ENCODE measurements at places on chromosomes 1 and 21.

GRCh38 chr1:30880678-30881318 lies 27.8 kb downstream of the SDC3 start:
- no peak for DNase-seq

DNA sequence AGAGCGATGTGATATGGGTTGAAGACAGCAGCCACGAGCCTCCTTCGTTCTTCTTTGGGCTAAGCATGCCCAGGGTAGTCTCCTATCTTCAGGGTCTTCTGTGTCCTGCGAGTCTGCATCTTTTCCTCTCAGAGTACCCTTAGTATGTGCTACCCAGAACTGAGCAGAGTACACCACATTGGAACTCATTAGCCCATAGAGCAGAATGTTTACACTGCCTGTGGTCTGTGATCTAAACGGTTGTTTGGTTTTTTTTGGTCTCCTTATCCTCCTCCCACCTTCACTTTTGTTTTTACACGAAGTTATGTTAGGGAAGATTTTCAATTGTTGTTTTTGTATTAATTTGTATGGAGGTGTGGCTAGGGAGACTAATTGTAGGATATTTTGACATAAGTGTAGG lies 126.4 kb downstream of the NEK7 start:
- no peak for DNase-seq

GRCh38 chr1:37753473-37754321 lies 11.2 kb downstream of the EPHA10 start:
- no peak for DNase-seq

- no peak for DNase-seq
Observed at GRCh38 chr1:2304921-2305681, 77.0 kb downstream of the SKI start.

DNA sequence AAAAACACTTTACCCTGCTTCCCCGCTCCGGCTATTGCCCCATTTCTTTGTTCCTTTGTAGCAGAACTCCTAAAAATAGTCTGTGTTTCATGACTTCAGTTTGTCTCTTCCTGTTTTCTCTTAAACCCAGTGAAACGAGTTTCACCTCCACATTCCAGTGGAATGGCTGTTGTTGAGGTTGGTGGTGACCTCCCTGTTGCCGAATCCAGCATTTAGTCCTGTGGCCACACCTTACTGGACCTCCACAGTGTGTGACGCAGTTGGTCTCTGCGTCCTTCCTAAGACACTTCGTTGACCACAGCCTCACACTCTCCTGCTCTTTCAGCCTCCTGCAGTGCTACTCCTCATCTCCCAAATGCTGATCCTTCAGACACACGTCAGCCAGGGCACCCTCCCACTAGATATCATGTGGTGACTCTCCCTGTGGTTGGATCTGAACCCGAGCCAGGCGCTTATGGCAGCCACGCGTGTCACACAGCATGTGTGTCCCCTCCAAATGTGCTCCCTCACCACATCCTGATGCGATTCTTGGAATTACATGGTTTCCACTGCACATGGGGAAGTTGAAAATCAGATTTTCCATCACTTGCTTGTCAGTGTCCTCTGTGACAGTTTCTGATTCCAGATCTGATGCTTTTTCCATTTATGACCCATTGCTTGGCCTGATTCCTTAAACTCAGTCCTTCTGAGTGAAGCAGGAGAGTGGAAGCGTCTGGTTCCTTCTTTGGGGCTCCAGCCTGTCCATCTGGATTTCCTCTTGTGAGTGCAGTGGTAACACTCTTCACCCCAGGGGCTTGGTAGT lies 99.1 kb upstream of the ARTN start:
- no peak for DNase-seq

- DNase-seq = no peak
Observed at GRCh38 chr1:38611664-38612211, 247.8 kb downstream of the RRAGC start.

DNA sequence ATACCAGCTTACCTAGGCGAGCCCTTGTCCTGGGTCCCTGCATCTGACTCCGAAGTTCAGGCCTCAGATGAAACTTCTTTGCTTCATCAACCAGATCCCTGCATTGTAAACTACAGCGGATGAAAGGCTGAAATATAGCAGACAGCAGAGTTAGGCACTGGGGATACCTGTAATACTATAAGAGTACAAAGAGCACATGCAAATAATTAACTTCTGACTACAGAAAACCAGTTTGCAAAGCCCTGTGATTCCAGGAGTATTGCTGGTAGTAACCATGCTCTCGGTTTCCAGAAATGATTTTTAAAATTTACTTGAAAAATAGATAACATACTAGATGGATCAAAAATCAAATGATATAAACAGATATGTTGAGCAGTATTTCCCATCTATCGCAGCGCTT lies 18.0 kb downstream of the KLHL12 start:
- DNase-seq = no peak

DNA sequence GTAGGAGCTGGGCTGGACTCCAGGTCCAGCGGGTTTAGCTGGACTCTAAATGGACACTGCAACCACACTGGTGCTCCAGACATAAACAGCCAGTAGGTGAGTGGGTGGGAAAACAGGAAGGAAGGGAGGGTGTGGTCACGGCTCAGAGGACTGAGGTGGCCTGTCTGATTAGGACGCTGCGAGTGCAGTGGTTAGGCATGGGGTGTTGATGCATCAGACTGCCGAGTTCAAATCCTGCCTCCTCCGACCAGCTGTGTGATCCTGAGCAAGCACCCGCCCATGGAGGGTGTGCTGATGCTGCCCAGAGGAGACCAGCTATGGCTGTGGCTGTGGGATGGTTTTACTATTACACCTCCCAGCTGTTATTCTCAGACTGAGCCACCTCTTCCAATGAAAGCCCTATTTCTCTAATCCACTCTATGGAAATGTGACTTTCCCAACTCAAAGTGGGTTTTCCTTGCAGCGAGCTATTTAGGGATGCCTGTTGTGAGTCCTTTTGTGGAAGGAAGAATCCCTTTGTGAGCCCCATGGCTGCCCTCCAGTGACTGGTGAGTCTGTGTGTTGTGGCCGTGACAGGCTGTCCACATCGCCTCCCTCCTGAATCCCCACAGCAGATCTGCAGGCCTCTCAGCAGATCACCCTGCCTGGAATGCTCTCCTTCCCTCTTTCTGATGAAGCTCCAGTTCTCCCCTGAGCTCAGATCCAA lies 56.6 kb upstream of the EDN2 start:
- no peak for DNase-seq

GRCh38 chr1:63630666-63631065 lies 37.5 kb downstream of the PGM1 start:
- no peak for DNase-seq

- DNase-seq = no peak
Observed at GRCh38 chr1:20355828-20356735, 65.4 kb downstream of the VWA5B1 start.

- DNase-seq = peak; percentile 89
Observed at GRCh38 chr21:15659753-15660422, 69.9 kb upstream of the USP25 start.

DNA sequence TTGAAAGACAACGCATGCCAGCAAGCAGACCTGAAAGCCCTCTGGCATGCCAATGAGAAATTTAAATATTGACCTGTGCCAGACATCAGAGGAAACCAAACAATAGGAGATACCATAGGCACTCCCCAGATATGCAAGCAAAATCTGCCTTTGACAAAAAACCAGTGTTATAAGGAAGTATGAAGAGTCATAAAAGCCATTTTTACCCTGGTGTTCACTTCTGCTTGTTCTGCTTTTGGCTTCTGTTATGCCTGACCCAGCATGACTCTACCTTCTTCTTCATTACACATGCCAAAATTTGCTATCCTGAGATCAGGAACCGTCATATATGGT lies 26.4 kb downstream of the NPHS2 start:
- DNase-seq = no peak

DNA sequence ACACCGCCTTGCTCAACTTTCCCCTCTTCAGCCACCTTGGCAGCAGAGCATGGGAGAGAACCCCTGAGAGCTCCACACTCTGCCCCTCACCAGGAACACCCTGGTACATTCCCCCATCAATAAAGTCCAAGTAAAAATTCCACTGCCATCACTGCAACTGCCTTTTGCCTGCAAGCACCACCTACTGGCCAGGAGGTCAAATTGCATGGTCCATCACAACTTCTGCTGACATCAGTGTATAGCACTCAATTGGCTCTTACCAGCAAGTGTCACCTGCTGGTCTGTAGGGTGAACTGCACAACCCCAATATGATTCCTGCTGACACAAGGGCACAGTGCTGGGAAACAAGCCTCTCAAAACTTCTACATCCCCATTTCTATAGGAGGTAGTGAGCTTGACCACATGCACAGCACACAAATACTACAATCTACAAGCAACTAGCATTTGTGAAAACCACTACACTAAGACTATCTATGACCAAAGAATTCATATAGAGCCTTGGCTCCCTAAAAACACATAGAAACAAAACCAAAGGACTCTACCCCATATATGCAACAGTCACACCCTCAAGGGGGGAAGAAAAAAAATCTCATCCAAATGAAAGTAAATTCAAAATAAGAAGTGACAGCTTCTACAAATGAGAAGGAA lies 69.2 kb downstream of the FASLG start:
- no peak for DNase-seq

GRCh38 chr21:41374177-41374712 lies 12.4 kb downstream of the MX2 start:
- DNase-seq = no peak

- no peak for DNase-seq
Observed at GRCh38 chr1:26799479-26800142, 11.9 kb downstream of the PIGV start.

GRCh38 chr1:42137766-42138165 lies 15.4 kb upstream of the GUCA2B start:
- DNase-seq = peak; percentile 15

GRCh38 chr1:78223417-78224215 lies 177.8 kb downstream of the GIPC2 start:
- DNase-seq = peak; percentile 86

GRCh38 chr21:44930543-44930981 lies 9.3 kb upstream of the SLX9 start:
- DNase-seq = no peak

GRCh38 chr1:89946532-89946931 lies 48.4 kb upstream of the ZNF326 start:
- DNase-seq = no peak

GRCh38 chr1:221992427-221992826 lies 250.5 kb upstream of the DUSP10 start:
- DNase-seq = no peak

DNA sequence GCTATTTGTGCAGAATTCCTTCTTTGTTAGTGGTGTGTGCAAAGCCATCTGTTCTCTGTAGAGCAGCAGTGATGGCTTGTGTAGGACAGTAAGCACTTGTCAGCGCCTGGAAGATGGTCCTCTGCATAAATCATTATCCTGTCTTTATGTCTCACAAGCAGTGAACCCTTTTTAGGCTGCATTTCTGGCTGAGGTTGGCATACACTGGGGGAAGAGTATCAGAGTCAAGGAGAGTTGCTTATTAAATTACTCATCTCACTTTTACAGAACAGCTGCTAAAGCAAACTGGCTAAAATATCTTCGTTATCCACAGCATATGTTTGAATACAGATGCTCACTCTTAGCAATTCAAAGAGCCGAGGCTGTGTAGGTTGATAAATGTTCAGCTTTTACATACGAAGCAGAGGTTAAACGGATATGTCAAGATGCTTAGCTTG lies 54.6 kb upstream of the NCAM2 start:
- no peak for DNase-seq

DNA sequence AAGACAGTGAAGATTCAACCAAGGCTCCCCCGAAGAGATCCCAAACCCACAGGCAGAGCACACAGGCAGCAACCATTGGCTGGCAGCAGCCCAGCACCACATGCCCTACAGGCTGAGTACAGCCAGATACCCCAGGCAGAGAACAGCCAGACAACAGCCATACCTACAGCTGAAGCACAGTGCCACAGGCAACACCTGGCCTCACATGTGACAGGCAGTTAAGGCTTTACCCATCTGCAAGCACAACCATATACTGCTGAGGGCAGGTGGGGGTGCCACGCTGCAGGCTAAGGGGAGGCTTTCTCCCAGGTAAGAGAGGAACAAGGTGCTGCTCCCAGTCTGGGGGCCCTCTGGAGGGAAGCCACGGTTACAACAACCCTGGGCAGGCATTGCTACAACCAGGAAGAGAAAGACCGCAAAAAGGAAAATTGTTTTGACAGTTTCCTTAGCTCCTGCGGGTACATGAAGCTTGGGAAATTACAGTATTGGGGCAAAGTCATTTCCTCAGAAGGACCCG lies 12.3 kb downstream of the CHIT1 start:
- DNase-seq = no peak

DNA sequence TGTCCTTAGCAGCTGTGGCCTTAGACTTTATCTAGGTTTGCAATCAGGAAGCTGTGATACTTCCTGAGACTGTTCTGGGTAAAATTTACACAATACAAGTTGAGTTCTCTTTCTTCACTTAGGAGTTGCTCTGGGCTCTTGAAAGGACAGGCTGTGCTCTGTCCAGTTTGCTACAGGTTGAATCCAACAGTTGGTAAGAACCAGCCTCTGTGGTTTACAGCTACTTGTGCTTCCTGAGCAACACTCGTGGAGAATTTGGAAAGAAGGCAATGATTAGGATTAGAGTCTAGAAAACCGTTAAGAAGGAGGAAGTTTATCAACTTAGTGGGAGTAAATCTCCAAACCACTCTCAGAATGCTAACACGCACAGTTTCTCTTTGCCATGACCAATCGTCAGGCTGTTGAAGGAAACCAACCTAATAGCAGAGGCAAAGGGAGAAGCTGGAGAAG lies 26.8 kb downstream of the GFI1 start:
- no peak for DNase-seq

- DNase-seq = peak; percentile 31
Observed at GRCh38 chr21:39314143-39315027, 953 bp upstream of the BRWD1 start.

DNA sequence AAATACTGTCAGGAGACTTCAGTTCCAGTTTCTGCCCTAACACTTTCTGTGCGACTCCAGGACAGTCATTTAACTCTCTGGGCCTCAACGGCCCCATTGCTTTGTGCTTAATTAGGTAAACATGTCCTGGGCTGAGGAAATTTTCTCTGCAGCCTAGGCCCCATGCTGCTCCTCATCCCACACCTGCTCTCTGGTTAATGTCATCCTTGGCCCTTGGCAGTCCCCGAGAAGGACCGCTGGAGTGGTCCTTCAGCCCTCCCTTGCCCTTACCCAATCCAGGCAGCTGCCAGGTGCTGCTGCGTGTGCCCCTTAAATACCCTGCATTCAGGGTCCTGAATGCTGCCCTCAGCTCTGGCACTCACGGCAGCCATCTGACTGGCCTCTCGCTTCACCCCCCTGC lies 18.7 kb downstream of the UBL4B start:
- no peak for DNase-seq

GRCh38 chr1:39149509-39149908 lies 55.0 kb upstream of the MACF1 start:
- DNase-seq = no peak

DNA sequence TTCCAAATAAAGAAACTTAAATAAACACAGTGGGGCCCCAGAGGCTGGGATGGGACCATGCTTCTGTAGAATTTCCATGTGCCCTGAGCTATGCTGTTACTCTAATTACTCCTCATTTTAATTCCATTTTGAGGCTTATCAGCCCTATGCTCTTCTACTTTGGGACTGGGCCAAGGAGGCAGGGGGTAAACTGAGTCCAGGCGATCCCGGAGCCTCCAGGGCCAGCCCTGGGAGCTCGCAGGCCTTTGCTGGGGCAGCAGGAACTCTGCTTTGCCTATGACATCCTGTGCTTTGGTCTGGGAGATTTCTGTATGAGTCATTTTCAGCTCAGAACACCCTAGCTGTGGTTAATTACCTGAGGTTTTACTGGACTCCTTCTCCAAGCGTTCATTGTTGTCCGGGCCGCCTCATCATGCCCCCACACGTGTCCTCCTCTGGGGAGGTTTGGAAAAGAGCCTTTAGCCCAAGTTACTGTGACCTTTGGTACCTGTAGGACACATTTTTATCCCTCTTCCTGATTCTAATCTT lies 95.7 kb downstream of the RHOU start:
- DNase-seq = peak; percentile 72

GRCh38 chr1:24872061-24872850 lies 57.8 kb downstream of the RUNX3 start:
- DNase-seq = no peak

Data from epithelial cell of proximal tubule (primary cell).